ENCODE measurements at places on chromosomes 1 and 21.
A peak's percentile ranks its signal among the peaks of the same experiment; 100 is the strongest.

- DNase-seq, result no peak
These were observed 93.1 kb downstream of the RGL1 start for GRCh38 chr1:183898001-183898396.

GRCh38 chr21:41817877-41818855, 51.3 kb upstream of the RIPK4 start:
- no peak for DNase-seq

DNA sequence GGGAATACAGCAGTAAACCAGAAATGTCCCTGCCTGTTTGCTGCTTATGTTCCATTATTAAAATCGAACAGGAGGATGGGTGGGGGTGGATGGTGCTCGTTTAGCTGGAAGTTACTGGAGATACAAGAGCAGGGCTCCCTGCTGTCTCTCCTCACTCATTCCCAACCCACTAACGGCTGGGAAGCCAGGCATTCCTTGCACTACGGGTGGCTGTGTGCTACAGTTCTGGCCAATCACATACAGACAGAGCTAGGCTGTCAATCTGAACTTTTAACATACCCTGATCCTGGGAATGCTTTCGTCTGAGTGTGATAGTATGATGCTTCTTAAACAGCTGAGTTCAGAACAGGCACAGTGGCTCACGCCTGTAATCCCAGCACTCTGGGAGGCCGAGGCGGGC, 7.0 kb downstream of the SIPA1L2 start:
- DNase-seq, result no peak

DNA sequence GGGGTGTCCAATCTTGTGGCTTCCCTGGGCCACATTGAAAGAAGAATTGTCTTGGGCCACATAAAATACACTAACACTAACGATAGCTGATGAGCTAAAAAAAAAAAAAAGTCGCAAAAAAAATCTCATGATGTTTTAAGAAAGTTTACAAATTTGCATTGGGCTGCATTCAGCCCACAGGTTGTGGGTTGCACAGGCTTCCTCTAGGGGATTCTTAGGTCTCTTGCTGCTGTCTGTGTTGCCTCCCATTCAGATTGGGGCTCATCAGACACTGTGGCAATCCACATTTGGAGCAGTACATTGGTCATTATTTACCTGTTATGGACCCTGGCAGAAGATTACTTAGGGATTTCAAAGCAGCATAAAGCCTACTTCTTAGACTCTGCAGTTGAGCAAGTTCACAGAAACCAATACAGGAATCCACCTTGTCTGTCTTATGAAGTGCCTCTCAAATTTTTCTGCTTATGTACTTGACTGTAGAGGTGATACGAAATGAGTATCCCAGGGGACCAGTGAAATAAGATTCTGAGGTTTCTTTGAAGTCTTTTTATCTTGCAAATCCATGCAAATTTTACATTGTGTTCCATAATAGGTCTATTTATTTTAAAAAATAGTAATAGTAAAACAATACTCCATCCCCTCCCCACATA, 205.5 kb downstream of the RPS6KC1 start:
- no peak for DNase-seq

DNA sequence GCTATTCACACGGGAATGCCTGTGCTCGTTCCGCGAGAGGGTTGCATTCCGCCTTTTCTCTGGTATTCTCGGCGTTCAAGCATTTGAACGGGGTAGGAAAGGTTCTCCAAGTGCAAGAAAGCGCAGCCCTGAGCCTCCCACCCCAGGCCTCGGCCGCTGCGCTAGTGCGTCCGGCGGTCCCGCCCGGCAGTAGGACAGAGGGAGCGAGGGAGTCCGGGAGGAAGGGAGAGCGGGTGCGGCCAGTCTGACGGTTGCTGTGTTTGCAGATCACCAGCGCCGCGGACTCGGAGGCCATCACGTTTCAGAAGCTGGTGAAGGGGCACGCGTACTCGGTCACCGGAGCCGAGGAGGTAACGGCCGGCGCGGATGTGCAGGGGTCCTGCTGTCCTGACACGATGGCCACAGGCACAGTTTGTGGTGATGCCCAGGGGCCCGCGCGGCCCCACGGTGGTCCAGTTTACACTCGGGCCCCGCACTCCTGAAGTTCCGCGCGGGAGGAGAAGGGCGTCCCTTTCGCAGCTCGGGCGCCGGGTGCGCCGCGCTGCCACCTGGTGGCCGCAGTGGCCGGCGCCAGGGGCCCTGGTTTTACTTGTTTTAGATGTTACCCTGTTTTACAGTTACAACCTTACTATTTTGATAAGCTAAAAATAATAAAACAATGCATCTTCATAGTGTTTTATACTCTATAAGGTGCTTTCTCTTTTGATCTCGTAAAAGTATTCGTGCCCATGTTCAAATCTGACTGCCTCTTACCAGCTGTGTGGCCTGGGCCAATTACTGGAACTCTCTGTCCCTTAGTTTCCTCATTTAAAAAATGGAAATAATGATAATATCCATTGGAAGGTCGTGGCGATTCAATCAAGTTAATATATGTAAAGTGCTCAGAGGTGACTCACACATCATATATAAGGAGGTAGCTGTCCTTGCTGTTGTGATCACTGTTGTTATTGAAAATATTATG, 36.7 kb downstream of the CAPN2 start:
- DNase-seq, result peak; percentile 72
